ENCODE measurements at places on chromosomes 3 and 15.

DNA sequence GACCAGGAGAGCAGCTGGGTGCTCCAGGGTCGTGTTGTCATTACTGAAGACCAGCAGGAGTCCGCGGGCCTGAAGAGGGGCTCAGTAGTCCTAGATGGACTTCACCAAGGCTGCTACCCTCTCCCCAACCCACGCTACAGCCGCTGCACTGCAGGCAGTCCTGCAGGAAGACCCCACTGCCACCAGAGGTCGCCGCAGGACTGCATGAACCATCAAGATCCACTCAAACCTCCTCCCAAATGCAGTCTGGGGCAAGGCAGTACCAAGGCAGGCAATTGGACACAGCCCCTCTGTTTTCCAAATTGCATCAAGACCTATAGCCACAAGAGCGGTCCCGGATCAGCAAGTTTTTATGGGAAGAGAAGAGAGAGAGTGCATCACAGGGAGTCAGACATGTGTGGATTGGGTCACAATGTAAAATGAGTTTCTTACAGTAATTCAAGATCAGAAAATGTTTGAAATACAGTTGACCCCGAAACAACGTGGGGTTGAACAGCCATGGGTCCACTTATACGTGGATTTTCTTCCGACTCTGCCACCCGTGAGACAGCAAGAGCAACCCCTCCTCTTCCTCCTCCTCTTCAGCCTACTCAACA lies 46.7 kb downstream of the DZIP1L start:
- DNase-seq: peak; percentile 75

- no peak for DNase-seq
These were observed 6.0 kb upstream of the CEP97 start for GRCh38 chr3:101718455-101718854.

GRCh38 chr15:65408324-65409035 lies 14.3 kb downstream of the IGDCC4 start:
- peak; percentile 49 for DNase-seq

- DNase-seq: peak; percentile 16
These were observed 76.0 kb upstream of the ATP10A start for GRCh38 chr15:25939122-25939521.

- no peak for DNase-seq
These were observed 11.1 kb upstream of the MB21D2 start for GRCh38 chr3:192928720-192929119.

DNA sequence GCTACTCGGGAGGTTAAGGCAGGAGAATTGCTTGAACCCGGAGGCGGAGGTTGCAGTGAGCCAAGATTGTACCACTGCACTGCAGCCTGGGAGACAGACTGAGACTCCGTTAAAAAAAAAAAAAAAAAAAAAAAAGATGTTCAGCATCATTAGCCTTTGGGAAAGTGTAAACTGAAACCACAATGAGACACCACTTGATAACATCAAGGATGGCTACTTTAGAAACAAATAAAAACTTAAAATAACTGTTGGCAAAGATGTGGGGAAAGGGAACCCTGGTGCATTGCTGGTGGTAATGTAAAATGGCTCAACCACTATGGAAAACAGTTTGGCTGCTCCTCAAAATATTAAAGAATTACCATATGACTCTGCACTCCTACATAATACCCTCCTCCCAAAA lies 1.9 kb downstream of the LEO1 start:
- DNase-seq: no peak

DNA sequence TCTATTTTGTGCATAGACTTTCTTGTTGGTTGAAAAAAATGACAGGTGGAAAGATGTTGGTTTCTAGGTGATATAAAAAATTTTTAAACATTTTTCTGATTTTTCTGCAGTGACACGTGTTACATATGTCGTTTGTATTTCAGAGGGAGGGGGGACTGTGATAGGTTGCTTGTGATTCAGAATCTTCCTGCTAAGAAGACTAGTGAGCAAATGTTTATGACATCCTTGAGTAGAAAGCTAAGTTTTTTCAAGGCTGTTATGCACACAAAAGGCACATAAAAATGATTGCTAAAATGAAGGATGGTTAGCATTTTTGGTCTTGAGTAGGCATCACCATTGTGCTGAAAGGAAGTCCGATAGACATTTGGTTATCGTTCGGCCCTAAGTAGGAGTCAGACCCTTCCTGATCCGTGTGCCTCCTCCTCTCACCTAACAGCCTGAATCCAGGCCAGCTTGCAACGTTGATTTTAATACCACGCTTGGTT lies 1.5 kb downstream of the ZNF639 start:
- peak; percentile 24 for DNase-seq

DNA sequence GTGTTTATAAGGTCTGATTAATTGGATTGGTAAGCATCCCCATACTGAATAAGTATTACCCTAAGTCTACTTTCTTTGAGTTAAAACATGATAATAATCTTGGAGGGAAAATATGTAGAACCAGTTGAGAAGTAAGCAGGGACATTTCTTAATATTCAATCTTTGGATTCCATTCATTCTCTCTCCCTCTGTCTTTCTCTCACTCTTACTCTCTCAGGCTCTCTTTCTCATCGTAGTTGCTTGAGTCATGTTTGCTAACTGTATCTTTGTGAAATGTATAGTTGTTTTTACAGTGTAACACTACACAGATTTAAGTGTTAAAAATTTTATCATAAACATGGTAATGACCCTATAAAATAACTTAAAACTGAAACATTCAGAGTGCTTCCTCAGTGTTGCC lies 163.8 kb downstream of the RSRC1 start:
- peak; percentile 11 for DNase-seq

GRCh38 chr3:27914199-27914598 lies 192.1 kb upstream of the EOMES start:
- DNase-seq: peak; percentile 1

DNA sequence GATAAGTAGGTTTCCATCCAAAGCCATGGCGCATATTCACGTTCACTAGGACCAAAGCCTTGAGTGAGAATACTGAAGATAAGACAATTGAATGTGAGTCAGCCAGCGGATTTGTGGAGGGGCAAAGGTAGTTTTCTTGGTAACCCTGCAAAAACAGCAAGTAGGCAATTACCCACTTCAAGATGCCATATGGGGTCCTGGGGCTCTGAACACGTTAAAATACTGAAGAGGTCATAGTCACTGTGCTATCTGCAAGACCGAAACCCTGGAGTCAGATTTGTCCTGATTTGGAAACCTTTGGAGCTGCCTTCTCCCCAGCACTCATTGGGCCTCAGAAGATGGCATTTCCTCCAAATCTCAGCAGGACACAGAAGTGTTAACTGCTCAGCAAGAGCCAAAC lies 646.9 kb upstream of the LMCD1 start:
- DNase-seq: no peak

- no peak for DNase-seq
These were observed 16.1 kb downstream of the ZNF106 start for GRCh38 chr15:42474827-42475226.
